Amniotic epithelial cell (primary cell): ENCODE measurements at places on chromosomes 2 and 18.

GRCh38 chr2:143422681-143423080 is 293.5 kb downstream of the ARHGAP15 start:
- DNase-seq, result no peak

DNA sequence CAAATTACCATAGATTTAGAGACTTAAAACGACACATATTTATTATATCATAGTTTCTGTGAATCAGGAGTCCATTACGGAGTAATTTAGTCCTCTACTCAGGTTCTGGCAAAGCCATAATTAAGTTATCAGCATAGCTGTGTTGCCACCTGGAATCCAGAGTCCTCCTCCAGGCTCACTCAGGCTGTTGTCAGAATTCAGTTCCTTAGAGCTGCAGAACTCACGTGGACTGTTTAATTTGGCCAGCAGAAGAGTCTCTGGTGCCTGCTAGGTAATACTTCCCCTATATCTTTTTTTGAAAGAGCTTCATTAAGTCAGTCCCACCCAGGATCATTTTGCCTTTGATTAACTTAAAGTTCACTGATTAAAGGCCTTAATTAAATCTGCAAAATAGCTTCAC is 891.5 kb downstream of the SUCLG1 start:
- no peak for DNase-seq

DNA sequence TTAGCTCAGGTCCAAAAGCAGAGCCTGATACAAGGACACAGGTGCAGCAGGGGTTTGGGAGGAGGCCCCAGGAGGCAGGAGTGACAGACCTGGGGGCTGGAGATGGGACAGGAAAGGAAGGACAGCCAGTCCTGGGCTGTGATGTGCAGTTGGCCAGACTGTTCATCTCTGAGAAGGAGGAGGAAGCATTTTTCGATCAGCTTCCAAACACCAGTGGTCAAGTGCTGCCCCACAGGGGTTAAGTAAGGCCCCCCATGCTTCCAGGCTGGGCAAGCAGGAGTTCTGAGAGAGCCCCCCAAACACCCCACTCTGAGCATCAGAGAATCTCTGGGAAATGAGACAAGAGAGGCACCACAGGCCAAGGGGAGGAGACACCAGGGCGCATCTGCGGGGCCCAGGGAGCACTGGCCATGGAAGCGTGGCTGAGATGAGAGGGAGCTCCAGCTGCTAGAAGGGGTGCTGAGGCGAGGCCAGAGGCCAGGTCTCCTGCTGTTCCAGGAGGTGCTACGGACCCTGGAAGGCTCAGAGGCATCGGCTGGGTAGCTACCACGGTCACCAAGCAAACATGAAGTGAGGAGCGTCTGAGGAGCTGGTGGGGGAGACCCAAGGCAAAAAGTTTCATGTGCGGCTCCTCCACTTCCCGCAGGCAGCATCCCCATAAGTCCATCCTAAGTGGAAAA is 5.6 kb upstream of the HDAC4 start:
- no peak for DNase-seq

DNA sequence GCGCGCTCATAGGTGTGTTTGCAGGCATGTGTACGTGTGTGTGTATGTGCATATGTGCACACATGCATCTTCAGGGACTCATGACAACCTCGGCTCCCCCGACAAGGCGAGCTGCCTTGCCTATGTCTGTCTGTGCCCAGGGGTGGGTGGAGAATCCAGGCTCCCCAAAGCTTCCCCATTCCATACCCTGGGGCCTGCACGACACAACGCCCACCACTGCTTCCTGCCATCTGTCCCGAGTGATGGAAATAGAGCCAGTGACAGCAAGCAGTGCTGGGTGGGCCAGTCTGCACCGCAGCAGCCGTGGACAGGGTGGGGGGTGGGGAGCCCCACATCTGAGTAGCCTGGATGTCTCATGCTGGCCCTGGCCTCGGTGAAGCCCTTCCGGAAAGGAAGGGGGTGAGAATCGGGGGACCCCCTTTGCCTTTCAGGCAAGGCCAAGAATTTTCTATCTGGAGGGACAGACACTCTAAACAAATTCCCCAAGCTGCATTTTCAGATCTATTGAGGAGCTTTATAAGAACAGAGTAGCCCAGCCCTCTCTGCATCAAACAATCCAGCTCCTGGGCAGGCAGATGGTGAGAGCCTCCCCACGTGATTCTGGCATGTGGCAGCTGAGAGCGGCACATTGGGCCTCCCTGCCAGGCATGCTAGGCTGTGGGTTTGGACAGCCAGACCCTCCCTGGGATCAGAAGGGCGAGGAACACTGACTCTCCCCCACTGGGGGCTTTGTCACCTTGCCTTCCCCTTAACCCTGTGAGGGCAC is 4.9 kb downstream of the KCNIP3 start:
- no peak for DNase-seq

DNA sequence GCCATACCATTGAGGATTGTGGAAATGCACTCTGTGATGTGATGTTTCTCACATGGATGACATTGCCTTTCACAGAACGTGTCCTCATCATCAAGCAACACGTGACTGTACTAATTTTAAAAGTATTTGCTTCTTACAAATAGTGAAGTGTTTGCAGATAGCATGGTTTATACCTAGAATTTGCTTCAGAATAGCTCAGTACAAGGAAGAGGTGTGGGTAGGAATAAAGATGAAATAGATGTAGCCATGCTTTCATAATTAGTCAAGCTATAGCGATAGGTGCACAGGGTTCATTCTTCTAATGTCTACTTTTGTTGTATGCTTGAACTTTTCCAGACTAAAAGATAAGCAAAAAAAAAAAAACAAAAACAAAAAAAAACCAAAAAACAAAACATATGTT is 27.5 kb downstream of the MAP4K4 start:
- no peak for DNase-seq

DNA sequence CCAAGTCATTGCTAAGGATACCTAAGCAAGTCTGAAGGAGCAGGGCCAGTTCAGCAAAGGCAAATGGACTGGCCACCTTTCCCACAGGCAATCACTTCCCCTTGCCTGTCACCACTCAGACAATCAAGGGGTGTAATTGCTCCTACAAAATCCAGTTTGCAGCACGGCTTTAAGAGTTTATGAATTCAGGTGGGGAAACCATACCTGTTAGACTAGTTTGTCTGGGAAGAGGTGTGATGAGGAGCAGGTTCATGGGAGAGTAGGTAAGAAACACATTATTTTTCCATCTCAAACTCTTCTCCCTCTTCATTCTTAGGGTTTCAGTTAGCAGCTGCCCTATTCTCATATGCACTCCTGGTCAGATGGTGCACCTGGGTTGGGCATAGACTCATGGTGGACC is 102.5 kb downstream of the EVA1A start:
- DNase-seq, result no peak

DNA sequence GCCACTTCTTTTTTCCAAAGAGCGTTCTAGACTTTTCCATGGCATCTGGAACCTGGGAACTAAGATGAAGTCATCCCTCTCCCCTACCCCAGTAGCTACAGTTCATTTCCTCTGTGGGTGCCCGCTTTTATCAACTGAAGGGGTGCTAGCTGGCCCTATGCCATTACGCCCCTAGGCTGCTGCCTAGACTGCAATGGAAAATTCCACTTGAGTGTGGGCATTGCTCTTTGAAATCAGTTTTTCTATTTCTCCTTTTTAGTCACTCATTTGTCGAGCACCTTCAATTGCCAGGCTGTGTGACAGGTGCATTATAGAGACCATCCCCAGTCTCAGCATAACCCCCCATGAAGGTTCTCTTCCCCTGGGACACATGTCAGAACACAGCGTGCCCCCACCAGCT is 7.3 kb downstream of the TEX51 start:
- no peak for DNase-seq

DNA sequence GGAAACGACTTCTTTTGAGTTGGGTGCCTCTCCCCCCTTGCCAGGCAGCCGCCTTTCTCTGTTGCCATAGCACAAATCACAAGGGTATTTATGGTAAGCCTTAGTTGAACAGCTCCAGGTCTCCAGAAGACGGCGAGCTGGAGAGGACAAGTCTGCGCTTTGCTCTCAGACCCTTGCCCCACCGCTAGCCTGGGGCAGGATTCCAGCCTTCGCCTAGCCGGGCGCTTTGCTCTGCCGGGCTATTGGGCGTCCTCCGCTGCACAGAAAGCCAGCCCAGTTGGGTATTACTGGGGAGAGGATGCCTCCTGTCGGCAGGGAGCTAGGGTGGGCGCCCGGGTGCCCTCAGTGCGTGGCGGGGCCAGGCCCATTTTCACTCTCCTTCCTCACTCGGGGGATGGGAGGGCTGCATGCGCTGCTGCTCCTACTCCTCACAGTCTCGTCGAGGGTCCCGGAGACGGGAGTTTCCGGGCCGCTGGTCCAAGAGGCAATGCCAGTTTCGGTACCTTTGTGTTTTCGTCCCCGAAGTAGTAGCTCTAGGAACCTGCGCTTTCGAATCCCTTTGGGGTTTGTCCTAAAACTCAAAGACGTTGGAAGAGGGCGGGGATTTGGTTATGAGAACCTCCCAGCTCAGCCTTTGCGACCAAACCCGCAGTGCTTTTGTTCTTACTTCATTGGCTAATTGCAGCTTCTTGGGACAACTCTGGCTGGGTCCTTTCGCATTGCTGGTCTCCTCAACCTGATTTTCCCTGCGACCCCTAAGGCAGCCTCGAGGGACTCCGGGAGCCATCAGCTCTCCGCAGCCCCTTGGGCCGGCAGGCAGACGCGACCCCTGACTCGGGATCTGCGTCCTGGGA is 3.6 kb upstream of the DLX2 start:
- DNase-seq, result peak; percentile 20

DNA sequence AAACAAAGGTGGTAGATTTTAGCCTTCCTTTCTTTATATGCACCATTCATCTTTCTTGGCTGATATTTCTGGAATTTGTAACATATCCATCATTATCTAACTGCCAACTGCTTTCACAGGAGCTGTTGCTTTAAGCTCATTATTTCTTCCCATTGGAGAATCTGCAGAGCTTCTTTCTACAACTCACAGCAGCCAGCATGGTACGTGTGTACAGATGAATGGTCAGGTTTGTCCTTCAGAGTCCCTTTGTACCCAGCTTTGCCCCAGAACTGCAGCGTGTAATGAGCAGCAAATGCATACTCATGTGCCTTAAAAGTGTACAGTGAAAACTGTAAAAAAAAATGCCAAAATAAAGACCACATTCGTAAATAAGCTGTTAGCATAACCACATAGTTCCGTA is 260.9 kb downstream of the FIGN start:
- no peak for DNase-seq
